ENCODE measurements at places on chromosomes 12 and 14. TPM values are rescaled to one million over a fixed set of nuclear protein-coding genes. Genes with fewer than 3 reads are reported as not detected.

SLC6A13 gene
- 4.4 TPM for total RNA-seq

- no peak for DNase-seq
Measured at GRCh38 chr14:24377657-24378056, 9.7 kb downstream of the NFATC4 start.

- no peak for DNase-seq
Measured at GRCh38 chr14:81455390-81455789, 55.3 kb upstream of the STON2 start.

- DNase-seq, result no peak
Measured at GRCh38 chr14:76884394-76884793, 58.2 kb downstream of the LRRC74A start.

DNA sequence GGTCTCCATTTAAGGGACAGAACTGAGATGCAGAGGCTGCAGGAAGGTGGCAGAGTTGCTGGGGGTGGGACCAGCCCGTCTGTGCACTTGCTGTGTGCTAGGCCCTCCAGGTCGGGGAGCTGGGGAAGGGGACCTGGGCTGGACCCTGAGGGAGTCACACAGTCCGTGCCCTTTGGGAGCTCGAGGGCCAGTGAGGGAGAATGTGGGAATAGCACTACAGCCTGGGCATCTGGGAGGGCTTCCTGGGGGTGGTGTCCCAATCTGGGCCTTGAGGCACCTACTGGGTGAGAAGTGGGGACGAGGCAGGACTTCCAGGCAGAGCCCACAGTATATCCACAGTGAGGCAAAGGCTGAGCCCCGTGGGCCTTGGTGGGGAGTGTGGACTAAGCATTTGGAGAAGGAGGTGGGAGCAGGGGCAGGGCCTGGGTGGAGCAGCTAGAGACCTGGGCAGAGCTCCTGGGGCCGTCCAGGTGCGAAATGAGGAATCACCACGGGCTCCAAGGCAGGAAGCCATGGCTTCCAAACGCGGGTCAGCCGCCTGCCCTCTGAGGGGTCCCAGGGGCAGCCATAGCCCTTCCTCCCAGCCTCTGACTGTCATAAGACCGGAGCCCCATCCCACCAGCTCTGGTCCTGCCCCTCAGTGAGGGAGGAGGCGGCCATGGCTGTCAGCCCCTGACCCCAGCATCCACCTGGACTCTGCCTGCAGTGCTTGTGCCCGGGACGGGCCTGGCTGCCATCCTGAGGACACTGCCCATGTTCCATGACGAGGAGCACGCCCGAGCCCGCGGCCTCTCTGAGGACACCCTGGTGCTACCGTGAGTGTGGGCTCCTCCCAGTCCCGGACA is 6.6 kb downstream of the ASPG start:
- peak; percentile 16 for DNase-seq

DNA sequence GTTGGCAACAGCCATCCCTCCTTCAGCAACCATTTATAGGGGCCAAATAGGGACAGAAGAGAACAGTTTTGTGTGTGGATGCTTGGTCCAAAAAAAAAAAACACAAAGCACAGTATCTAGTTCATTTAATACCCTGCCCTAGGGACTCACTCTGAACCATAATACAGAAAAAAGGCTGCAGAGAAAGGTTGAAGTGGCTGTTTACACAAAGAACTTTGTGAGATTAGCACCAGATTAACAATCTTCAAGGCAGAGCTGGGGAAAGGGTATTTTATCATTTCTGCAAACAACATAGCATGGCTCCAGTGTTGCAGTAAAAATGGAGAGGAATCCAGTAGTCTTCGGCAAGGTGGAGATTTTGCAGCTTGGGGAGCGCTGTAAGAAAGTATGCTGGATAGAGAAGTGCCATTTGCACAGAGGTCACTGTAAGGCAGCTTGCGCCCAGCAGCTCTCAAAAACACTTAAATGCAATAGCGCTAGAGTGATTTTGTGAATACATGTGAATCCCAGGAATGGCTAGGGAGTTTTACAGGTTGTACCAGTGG is 124.2 kb upstream of the PLEKHA5 start:
- no peak for DNase-seq

GRCh38 chr12:133156125-133156690 is 25.1 kb upstream of the ZNF268 start:
- DNase-seq, result no peak

- no peak for DNase-seq
Measured at GRCh38 chr12:132029503-132030300, 80.0 kb downstream of the EP400 start.

RERG gene
- 5.1 TPM for total RNA-seq

Measured in right cardiac atrium (tissue), 5 donors.